ENCODE measurements at places on chromosomes 4 and X.
A peak's percentile ranks its signal among the peaks of the same experiment; 100 is the strongest.

- no peak for DNase-seq
These were observed 1064.0 kb upstream of the SLIT2 start for GRCh38 chr4:19187691-19188090.

DNA sequence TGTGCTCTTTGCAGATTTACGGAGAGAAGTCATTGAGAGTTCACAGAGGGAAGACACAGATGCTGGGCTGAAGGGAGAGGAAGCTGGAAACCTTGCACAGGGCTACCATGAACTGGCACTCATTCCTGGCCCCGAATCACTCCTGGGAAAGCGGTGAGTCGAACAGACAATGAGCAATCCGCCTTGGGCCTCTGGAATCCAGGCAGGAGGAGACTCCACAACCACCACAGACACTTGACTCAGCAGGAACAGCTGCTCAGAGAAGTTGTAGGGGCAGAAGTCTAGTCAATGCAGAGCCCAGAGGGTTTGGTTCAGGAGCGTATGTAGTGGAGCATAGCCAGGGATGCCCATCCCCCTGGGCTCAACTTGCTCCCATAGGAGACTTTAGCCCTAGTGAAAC lies 62.8 kb upstream of the GRIA3 start:
- DNase-seq, result no peak

- no peak for DNase-seq
These were observed 843.2 kb upstream of the SLIT2 start for GRCh38 chr4:19408490-19408889.

DNA sequence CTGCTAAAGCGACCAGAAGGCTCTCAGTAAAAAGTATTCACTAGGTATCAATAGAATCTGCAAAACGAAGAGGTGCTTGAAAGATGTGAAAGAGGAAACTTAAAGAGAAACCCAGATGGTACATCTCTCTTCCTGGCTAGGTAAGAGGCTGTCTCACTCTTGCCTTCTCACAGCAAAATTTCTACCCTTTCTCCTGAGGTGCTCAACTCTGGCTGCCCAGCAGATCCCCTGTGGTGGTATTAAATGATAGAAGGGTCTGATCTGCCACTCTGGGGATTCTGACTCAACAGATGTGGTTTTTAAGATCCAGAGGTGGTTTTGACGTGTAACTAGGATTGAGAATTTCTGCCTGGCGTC lies 14.9 kb upstream of the TSPAN5 start:
- peak; percentile 58 for DNase-seq

DNA sequence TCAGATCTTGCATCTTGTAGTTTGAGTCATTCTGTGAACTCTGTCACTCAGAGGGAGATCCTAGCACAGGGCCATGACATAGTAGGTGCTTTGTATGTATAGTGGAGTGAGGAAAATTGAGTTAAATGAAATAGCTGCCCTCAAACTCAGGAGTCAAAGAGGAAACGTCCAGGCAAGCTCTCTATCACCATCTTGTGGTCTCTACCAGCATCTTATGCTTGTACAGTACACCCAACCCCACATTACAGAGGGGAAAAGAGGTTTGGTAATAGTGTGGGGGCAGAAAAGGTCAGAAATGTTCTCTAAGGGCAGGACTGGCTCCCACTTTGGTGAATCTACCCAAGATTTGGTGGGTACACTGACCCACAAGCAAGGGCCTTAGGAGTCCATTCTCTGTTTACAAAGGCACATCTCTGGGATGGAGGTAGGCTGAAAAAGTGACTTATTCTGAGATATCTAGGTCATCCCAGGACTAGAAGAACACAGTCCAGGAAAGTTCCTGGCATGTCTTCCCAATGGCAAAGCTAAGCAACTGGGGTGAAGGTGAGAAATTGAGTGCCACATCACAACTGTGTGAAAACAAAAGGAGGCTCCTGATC lies 131.8 kb downstream of the OR13H1 start:
- no peak for DNase-seq

DNA sequence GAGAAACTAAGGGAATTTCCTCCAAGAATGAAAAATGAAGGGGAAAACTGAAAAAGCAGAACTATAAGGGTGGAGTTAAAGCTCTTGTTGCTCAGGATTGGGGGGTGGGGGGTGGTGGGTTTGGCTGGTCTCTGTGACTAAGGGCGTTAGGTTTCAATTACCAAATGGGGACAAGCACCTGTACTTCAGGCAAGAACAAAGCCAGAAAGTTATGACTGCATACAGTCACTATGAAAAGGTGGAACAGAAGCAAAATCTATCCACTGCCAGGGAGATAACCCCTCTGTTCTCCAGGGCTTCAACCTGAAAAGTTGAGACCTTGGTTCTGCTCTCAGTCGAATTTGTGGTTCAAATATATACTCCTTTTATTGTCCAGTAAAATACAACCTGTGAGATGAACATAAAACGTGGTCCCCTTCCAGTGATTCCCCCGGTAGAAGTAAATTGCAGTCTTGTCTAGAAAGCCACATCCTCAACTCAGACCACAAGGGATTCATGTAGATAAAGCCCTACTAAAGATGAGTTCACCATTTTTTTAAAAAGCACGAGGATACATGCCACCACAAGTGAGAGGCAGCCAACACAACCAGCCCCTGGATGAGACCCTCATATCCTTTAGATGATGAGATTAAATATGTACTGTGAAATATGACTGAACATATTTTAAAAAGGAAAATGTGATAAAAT lies 257.1 kb upstream of the RPS6KA3 start:
- peak; percentile 70 for DNase-seq

DNA sequence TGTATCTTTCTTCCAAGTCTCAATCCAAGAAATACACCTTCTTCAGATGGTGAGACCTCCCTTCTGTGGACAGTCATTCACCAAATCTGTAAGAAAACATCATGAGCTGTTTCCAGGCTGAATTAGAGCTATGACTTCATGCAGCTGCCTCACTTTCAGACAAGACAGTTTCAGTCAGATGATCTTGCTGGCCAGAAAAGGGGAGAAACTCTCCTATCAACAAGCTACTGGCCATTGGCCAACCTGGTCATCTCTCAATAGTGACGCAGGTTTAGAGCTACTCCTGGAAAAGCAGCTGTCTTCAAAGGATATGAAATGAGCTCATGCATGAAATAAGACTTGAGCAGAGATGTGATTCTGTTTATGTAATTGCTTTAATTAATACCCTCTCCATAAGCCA lies 69.6 kb upstream of the NDP start:
- DNase-seq, result no peak

DNA sequence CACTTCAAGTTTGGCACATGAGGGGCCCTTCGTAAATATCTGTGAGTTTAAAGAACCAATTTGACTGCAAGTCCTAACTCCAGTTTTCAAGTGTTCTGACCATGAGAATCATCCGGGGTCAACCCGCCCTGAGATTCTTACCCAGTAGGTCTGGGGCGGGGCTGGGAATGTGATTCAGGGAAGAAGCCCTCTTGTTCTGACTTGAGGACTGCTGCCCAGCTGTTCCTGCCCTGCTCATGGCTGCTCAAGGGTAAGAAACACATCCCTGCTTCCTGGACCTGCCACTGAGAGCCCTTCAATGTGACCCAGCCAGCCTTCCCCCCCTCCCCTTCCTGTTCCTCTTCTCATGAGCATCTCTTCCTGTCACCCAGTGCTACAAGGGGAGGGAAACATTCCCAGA lies 92.7 kb upstream of the PGRMC2 start:
- no peak for DNase-seq

DNA sequence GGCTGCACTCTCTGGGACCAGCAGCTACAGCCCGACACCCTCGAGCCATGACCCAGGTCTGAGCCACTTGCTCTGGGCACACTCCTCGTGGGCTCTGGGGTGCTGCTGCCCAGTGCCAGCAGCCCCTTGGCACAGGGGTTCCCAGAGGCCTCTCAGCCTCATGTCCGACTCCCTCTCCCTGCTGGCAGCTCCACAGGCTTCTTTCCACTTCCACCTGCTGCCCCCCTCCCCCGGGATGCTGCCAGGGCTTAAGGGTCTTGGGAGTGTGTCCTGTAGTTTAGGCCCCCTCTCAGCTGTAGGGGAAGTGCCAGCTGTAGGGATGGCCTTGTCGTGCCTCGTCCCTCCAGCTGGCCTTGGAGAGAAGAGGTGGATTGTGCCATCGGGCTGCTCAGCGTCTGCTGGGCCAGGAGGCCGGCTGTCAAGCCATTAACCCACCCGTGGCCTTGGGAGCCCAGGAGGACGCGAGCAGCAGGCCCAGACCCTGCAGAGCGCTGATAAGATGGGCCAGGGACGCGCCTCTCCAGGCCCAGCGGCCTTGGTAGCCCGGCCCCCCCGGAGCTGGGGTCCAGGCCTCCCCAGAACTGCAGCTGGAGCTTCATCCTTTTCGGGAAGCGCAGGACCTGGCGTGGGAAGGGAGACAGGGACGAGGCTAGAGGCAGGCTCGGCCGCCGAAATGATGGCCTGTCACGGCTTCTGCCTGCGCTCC lies 1.0 kb upstream of the USP27X start:
- DNase-seq, result no peak

DNA sequence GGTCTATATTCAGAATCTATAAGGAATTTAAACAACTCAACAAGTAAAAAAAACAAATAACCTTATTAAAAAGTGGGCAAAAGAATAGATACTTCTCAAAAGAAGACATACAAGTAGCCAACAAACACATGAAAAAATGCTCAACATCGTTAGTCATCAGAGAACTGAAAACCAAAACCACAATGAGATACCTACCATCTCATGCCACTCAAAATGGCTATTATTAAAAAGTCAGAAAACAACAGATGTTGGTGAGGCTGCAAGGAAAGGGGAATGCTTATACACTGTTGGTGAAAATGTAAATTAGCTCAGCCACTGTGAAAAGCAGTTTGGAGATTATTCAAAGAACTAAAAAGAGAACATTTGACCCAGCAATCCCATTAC lies 201.6 kb downstream of the QDPR start:
- no peak for DNase-seq

DNA sequence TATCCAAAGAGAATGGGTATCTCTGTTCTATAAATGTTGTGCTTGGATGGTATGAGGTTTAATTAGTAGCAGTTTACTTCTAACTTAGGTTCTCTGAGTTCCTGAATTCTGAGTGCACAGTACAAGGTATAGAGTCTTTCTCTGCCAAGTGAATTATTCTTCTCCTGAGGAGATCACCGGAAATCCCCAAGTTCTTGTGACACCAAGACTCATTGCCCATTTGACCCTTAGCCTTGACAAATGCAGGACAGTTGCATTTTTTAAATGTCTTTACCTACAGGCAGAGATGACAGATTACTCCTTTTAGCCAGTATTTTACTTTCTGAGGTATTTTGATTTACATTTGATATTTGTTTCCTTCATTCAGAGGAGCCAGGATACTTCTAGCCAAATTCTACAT lies 72.9 kb downstream of the MAOA start:
- DNase-seq, result no peak

GRCh38 chr4:39539089-39539611 lies 11.9 kb upstream of the UGDH start:
- DNase-seq, result no peak

DNA sequence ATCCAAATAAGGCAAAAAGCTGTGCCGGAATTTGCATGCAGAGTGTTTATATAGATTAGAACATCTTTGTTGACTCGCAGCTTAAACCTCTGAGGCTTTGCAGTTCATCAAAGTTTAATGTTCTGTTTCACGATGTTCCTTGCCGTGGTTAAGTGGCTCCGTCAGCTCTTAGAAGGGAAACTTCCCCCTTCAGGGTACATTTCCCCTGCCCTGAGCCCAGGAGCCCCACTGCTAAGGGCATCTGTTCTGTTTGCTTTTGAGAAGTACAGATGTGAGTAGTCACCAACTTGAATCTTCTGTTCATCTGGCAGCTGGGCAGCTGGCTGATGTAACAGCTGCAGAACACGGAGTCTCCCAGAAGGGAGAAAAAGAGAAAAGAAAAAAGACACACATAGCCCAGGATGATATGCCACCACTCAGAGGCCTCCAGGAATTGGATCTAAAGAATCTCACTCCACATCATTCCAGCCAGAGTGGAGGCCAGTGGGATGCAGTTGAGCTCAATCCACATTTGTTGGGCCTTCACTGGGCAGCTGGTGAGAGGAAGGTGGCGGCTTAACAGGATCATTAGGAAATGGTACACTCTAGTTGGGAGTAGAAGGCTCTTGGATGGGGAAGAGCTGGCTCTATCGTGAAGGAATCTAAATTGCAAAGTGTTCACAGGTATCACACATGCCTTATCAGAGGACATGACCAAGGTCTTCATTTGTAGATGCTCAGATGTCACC lies 178.7 kb upstream of the RBPJ start:
- DNase-seq, result no peak
